ENCODE measurements at places on chromosomes 2 and 18.

GRCh38 chr2:99970292-99970868 lies 172.0 kb downstream of the AFF3 start:
- DNase-seq: peak; percentile 30

GRCh38 chr2:105600949-105601794 lies 143.5 kb upstream of the NCK2 start:
- DNase-seq: no peak

- DNase-seq: no peak
Observed at GRCh38 chr2:152186262-152186661, 10.7 kb upstream of the STAM2 start.

DNA sequence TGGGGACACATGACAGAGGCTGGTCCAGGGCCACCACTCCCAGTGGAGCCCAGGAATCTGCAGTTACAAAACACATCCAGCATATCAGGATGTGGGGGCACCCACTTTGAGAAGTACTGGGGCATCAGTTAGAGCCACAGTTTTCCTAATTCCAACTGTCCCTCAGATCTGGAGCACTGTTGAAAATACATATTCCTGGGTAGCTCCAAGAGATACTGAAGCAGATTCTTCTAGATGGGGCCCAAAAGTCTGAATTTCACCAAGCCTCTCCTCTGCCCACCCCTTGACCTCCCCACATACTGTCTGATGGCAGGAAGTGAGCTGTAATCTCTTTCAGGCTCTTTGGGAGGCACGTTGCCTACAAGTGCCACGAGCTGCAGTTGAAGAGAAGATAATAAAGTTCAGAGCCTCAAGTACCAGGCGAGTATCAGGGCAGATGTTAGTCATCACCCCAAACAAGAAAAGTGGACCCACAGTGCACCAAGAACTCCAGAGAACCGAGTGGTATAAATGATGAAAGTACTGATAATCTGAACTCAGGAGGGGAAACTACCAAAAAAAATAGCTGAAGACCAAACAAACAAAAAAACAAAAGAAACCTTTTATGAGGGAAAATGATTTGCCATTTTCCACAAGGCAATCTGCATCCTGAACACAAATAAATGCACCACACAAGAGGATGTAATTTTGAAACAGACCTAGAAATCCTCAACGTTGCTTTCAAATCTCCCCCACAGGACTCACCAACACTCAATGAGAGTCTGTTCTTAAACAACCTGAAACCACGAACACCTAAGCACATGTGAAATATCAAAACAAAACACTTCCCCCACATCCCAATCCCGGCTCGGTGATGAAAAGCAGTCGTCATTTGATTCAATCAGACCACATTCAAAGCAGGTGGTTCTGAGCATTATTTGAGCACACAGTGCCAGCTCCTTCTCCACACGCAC lies 98.7 kb downstream of the TCF4 start:
- DNase-seq: peak; percentile 29

GRCh38 chr2:28269019-28269784 lies 123.5 kb upstream of the FOSL2 start:
- DNase-seq: no peak

DNA sequence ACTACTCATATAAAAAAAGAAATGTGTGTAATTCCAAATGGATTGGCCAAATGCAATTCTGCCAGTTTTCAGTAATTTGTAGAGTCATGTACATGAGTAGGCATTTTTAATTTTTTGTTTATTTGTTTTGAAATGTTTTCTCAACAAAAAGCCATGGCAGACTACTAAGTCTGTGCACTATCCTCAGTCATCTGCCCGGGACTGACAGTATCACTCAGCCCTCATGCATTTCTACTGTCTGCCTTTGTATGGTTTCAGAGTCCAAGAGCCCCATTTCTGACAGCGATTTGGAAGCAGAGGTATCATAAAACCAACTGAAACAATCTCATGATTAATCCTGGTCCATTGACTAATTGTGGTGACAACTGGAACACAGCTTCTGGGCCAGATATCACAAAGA lies 109.9 kb upstream of the NYAP2 start:
- DNase-seq: no peak

GRCh38 chr2:145159676-145160075 lies 639.8 kb upstream of the ZEB2 start:
- DNase-seq: no peak

All from AG10803 (cell line).